ENCODE measurements at places on chromosomes 3 and 15. TPM values are rescaled to one million over a fixed set of nuclear protein-coding genes. Genes with fewer than 3 reads are reported as not detected.

The TMEM39A gene
- 69.2 TPM for total RNA-seq

The GABRA5 gene
- total RNA-seq = not detected

The SV2B gene
- 0.08 TPM for total RNA-seq

The THPO gene
- 3.9 TPM for total RNA-seq

The PP2D1 gene
- not detected for total RNA-seq

The SELENOT gene
- total RNA-seq = 52.7 TPM

The ATXN7 gene
- total RNA-seq = 7.7 TPM

The ACOX2 gene
- total RNA-seq = 74.3 TPM

The CCR5 gene
- 0.75 TPM for total RNA-seq

DNA sequence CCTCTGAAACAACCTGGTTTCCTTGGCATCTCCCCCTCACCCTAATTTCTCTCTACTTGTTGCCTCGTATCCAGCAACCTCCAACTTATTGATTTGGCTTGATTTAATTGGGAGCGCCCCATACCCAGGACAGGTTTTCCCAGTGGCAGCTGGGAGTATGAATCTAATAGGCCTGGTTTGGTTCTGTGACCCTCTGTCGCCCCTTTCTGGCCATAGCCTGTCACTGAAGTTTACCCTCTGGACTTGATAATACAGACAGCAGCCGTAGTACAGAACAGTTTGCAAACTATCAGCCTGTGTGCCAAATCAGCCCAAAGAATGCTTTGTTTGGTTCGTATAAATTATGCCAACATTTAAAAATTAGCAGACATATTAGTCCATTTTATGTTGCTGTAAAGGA lies 525.1 kb upstream of the GOLIM4 start:
- H3K4me3 ChIP-seq = no peak overlapping the region
- H3K27me3 ChIP-seq = no peaks in the 10 kb centered on the region
- H3K36me3 ChIP-seq = no peaks in the 10 kb centered on the region
- no peak overlapping the region for H3K27ac ChIP-seq

DNA sequence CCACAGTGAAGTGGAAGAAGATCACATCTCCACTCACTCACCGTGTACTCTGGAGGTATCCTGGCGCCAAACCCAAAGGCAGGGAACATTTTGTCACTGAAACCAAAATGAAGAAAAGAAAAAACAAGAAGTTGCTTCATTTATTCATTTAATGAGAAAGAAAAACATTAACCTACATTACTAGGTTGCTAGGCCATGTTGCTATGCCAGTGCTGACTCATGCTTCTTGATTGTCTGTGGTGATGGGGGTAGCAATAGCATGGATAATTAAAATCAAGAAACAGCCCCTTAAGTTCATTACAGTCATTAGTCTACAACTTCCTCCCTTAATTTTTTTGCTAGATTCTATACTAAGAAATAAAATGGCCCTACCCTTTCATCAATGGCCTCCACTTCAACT lies 52.7 kb upstream of the MRPL3 start:
- no peak for DNase-seq
- H3K27ac ChIP-seq = no peak overlapping the region
- no peaks in the 10 kb centered on the region for H3K27me3 ChIP-seq
- no peaks in the 10 kb centered on the region for H3K36me3 ChIP-seq
- no peaks in the 10 kb centered on the region for H3K4me1 ChIP-seq

DNA sequence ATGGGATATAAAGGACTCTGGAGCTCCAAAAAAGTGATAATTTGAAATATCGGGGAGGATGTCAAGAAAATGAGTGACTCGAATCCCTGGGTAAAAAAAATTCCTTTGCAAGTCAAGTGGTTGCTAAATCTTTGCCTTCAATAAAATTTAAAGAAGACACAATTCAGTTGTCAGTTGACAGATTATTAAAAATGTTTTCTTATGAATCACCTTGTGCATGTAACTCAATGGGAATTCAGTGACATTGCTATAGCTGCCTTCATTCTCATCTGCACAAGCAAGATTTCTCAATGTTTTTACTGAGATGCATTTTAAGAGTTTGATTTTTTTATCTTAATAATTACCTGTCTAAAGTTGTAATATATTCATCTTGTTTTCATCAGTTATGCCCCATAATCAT lies 264.0 kb upstream of the IL12A start:
- H3K27me3 ChIP-seq = no peaks in the 10 kb centered on the region
- no peaks in the 10 kb centered on the region for H3K36me3 ChIP-seq
- no peaks in the 10 kb centered on the region for H3K4me1 ChIP-seq
- no peak overlapping the region for H3K4me3 ChIP-seq

- H3K4me1 ChIP-seq = no peaks in the 10 kb centered on the region
- H3K4me3 ChIP-seq = no peak overlapping the region
- no peaks in the 10 kb centered on the region for H3K27me3 ChIP-seq
- H3K27ac ChIP-seq = no peak overlapping the region
Measured at GRCh38 chr15:69893863-69894262, 203.9 kb downstream of the TLE3 start.

DNA sequence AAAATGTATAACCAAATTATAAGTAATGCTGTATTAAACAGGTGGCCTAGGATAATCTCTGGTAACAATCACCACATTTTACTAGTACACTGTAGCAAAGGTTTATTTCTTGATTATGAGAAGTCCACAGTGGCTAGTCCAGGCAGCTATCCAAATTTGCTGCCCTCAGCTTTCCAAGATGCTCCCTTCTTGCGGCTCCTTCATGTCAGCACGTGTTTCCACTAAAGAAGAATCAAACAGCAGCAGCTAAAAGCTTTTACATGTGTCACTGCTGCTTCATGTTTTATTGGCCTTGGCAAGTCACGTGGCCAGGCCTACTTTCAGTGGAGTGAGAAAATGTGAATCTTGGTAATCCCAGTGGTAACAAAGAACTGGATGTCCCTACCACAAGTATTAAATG lies 5.6 kb upstream of the RBMS3 start:
- H3K27ac ChIP-seq = no peak overlapping the region
- no peak for DNase-seq
- no peaks in the 10 kb centered on the region for H3K27me3 ChIP-seq
- no peaks in the 10 kb centered on the region for H3K36me3 ChIP-seq
- H3K4me3 ChIP-seq = no peak overlapping the region
- H3K4me1 ChIP-seq = no peaks in the 10 kb centered on the region

DNA sequence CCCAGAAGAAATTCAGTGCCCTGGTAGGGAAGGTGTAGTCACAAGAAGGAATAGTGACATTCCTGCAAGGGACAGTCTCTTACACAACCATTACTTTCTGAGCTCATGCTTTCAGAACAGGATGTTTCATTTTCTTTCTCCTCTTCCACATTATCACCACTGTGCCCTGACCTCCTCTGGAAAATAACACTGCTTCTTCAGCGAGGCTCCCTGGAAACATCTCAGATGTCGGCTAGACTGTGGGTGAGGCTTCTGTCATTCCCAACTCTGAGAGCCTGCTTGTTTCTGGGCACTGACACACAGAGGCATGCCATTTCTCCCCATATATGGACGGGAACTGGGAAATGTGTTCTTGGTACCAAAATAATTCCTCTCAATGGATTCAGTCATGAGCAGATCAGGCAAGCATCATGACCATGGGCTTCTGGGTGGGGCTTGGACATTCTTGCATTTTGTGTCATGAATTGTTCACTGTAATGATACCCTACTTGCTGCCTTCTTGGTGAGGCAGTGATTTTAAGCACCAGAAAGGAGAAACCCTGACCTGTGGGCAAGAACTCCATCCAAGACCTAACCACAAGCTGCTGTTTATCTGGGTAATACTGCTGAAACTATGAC lies 14.3 kb upstream of the TNFAIP8L3 start:
- H3K4me1 ChIP-seq = no peaks in the 10 kb centered on the region
- no peaks in the 10 kb centered on the region for H3K36me3 ChIP-seq
- H3K27me3 ChIP-seq = no peaks in the 10 kb centered on the region
- DNase-seq = no peak
- no peak overlapping the region for H3K4me3 ChIP-seq

DNA sequence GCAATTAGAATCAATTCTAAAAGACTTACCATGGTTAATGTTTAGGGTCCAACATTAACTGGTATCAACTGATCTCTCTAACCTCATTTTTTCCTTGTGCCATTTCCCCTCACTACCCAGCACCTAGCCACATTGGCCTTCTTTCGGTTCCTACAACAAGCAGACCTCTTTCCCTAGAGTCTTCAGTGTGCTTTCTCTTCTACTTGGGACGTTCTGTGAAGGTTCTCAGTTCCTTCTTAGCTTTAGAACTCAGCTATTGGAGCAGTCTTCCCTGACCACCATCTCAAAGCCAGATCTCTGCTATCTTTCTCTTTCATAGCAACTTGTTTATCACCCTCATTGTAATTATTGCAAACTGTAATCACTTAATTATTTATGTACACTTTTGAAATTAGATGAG lies 31.5 kb upstream of the MINDY4B start:
- H3K4me3 ChIP-seq = no peak overlapping the region
- no peak for DNase-seq
- no peaks in the 10 kb centered on the region for H3K27me3 ChIP-seq
- no peaks in the 10 kb centered on the region for H3K36me3 ChIP-seq
- no peak overlapping the region for H3K27ac ChIP-seq
- H3K4me1 ChIP-seq = no peaks in the 10 kb centered on the region

DNA sequence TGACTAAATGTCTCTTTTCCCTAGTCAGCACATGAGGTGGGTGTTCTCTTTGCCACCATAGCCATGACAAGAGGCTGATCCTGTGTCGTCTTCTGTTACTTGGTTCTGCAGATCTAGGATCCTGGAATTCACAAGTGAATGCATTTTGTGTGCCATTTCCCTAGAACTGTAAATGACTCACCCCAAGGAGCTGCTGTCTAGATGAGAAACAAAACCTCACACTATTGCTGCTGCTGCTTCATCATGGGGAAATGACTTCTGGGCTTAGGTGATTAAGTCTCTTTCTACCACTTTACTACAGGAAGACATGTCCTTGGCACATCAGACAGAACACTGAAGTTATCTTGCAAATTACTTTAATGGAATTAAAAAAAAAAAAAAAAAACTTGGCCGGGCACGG lies 54.9 kb downstream of the SLCO3A1 start:
- DNase-seq = no peak
- H3K27me3 ChIP-seq = no peaks in the 10 kb centered on the region
- no peaks in the 10 kb centered on the region for H3K36me3 ChIP-seq
- no peak overlapping the region for H3K4me3 ChIP-seq
- H3K4me1 ChIP-seq = no peaks in the 10 kb centered on the region

DNA sequence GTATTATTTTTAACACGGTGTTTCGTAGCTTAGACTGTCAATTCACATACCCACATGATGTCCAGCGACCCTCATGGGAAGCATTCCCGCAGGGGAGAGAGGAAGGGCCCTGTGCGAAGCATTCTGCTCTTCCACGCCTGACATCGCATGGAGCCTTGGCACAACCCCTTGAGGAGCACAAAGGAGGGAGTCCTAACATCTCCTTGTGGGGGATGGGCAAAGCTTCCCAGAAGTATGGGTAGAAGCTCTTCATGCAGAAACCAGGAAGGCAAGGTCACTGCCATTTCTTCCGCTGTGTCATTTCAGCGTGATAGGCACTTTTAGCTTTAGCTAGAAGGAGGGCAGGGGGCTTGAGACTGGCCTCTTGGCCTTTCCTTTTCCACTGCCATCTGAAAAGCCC lies 28.7 kb upstream of the USP3 start:
- H3K27me3 ChIP-seq = no peaks in the 10 kb centered on the region
- DNase-seq = no peak
- H3K36me3 ChIP-seq = no peaks in the 10 kb centered on the region
- H3K4me1 ChIP-seq = peaks cover 9% of the 10 kb centered on the region
- no peak overlapping the region for H3K27ac ChIP-seq

- H3K4me3 ChIP-seq = no peak overlapping the region
- no peaks in the 10 kb centered on the region for H3K27me3 ChIP-seq
- no peak overlapping the region for H3K27ac ChIP-seq
- DNase-seq = peak; percentile 41
- peaks cover 13% of the 10 kb centered on the region for H3K36me3 ChIP-seq
Measured at GRCh38 chr3:65439641-65440284, 599.0 kb downstream of the MAGI1 start.

DNA sequence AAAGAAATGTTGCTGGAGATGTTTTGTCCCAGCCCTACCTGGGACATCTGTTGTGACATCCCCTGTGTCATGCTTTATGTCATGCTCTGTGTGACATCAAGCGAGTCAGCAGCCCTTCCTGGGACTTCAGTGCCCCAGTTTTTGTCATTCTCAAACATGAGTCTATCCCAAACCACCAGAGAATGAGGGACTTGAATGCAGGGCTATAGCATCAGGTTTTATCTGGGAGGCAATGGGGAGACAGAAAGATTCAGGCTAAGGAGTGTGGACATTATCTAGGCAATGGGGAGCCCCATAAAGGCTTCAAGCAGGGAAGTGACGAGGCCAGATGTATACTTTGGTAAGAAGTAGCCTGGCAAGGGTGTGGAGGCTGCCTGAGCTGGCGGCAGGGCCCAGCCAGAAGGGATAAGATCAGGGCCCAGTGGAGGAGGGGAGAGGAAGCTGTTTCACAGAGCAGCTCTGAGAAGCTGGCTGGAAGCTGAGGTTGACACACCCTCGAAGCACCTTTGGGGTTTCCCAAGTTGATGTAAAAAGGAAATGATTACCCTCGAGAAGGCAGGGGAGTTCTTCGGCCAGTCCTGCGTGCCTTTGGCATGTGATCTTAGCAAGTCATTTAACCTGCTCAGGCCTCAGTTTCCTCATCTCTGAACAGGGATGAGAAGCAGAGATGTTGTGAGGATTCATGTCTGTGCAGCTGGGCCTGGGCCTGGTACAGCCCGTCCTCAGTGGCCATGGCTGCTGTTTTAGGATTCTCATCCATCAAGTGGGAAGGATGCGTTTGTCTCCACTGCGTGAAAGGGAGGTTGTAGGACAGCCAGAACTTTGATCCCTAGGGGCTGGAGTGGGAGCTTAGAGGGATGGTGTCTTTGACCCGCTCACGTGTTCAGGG lies 34.3 kb downstream of the IRAK2 start:
- no peaks in the 10 kb centered on the region for H3K27me3 ChIP-seq
- no peak overlapping the region for H3K4me3 ChIP-seq
- H3K36me3 ChIP-seq = peaks cover 2% of the 10 kb centered on the region
- peak overlapping the region; percentile 41 for H3K27ac ChIP-seq
- DNase-seq = no peak
- peaks cover 28% of the 10 kb centered on the region for H3K4me1 ChIP-seq

GRCh38 chr3:10722911-10723310 lies 93.1 kb upstream of the SLC6A11 start:
- H3K27me3 ChIP-seq = no peaks in the 10 kb centered on the region
- no peak overlapping the region for H3K27ac ChIP-seq

DNA sequence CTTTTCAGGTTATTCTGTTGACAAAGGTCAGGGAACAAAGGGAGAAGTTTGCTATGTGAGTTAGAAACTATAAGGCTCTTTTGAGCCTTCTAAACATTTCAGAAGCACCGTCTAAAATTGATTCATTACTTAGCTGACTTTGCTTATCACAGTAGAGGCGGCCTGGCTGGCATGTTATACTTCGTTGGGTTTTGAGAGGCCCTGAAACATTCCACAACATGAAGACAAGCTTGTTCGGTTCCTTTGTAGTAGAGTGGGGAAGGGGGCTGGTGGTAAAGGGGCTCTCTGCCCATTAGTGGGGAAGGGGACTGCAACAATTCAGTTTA lies 23.6 kb downstream of the ZBTB38 start:
- no peak overlapping the region for H3K27ac ChIP-seq
- no peaks in the 10 kb centered on the region for H3K36me3 ChIP-seq
- H3K4me1 ChIP-seq = peaks cover 8% of the 10 kb centered on the region
- DNase-seq = no peak
- no peak overlapping the region for H3K4me3 ChIP-seq

GRCh38 chr15:64877435-64877834 lies 34.3 kb upstream of the ANKDD1A start:
- H3K36me3 ChIP-seq = no peaks in the 10 kb centered on the region
- peaks cover 8% of the 10 kb centered on the region for H3K4me1 ChIP-seq
- no peak overlapping the region for H3K4me3 ChIP-seq
- H3K27me3 ChIP-seq = no peaks in the 10 kb centered on the region
- peak overlapping the region; percentile 76 for H3K27ac ChIP-seq

GRCh38 chr15:81229586-81229985 lies 32.9 kb downstream of the IL16 start:
- no peak overlapping the region for H3K27ac ChIP-seq
- no peaks in the 10 kb centered on the region for H3K4me1 ChIP-seq
- H3K4me3 ChIP-seq = no peak overlapping the region
- no peak for DNase-seq
- no peaks in the 10 kb centered on the region for H3K27me3 ChIP-seq
- H3K36me3 ChIP-seq = no peaks in the 10 kb centered on the region
